ENCODE measurements at places on chromosomes 3 and 15.

DNA sequence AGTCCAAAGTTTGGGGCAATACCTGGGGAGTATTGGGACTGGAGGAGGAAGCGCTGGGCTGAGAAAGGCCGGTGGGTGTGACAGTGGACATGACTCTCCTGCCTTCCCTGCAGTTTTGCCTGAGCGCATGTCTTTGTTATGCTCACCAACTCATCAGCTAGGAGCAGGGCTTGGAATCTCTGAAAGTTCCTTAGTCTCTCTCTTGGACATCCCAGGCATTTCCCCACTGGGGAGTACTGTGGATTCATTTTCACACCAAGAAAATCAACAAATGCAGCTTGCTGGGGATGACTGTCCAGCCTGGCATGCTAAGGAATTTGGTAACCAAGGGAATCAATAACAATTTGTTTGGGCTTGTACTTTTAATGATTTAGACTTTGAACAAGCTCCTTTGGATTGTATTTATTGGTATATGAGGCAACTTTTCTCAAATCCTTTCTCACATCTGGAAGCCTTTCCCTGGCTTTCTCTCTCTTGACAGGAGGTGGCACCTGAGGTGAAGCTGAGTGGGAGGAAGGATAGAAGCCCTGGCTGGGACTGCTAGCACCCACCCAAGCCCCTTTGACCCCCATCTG lies 48.5 kb upstream of the CHST2 start:
- DNase-seq = no peak

- no peak for DNase-seq
These were observed 83.9 kb upstream of the CDIN1 start for GRCh38 chr15:36495456-36495991.

GRCh38 chr3:183560607-183561006 lies 5.1 kb upstream of the KLHL6 start:
- DNase-seq = no peak

GRCh38 chr15:89128320-89129122 lies 40.3 kb downstream of the ABHD2 start:
- no peak for DNase-seq

All from activated CD4-positive, alpha-beta T cell treated with anti-CD3 and anti-CD28 coated beads, Interleukin-2, amount 50 U/mL, for 48 hours (primary cell).